ENCODE measurements at places on chromosomes 16 and 17.

DNA sequence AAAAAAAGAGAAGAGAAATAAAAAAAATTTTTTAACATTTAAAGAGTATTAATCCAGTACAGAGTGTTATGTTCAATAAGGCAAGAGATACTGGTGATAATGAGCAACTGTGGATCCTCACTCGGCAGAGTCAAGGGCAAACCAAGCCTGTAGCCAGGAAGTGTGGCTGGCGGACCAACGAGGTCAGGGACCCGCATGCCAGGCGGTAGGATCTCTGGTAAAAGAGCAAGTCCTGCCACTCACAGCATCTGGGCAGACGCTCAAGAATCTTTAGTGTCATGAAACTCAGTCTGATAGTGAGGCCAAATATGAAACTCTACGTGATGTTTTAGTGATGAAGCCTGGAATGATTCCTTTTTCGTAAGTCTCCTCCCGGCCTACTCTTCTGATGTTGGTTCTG, 8.3 kb upstream of the GEMIN4 start:
- no peak for DNase-seq

DNA sequence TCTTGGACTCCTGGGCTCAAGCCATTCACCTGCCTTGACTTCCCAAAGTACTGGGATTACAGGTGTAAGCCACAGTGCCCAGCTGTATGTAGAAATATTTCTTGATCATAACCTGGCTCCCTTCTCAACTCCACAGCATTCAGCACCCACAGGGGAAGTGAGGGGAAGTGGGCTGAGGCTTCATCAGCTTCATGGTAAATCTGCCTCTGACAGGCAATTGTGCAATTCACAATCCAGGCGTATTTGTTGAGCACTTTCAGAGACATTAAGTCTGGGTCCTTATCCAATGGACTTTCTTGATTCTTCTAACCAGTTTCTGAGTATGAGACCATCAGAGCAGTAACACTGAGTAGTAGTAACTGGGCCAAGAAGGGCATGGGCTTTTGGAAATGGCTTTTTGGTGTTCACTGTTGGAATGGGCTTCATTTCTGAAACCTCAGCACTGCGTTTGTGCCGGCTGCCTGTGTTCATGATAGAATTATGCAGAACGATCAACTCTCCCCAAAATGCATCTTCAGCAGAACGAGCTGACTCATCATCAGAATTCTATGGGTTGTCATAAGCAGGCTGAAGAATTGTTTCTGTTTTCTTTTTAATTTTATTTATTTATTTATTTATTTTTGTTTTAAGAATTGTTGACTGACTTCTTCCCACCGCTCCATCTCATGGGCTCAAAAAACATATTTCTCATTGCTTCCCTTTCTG, 28.9 kb downstream of the FAM20A start:
- peak; percentile 57 for DNase-seq

DNA sequence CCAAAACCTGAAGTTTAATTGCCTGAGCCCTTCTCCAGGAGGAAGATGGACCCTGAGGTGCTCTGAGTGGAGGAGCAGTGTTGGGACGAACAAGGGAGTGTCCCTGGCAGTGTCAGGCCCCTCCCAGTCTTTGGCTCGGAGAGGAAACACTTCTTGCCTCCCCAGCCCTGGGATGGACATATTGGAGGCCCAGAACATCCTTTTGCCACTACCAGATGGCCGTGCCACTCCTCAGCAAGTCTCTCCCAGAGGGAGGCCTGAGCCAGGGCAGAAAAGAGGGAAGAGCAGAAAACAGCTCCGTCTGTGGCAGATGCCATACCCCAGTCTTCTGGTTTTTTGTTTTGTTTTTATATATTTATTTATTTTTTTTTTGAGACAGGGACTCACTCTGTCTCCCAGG, 91.5 kb upstream of the CRHR1 start:
- no peak for DNase-seq

- no peak for DNase-seq
Observed at GRCh38 chr16:48001324-48001895, 154.4 kb downstream of the ABCC12 start.

Measured in fibroblast of mammary gland (primary cell).